ENCODE measurements at places on chromosomes 2 and 18. TPM values are rescaled to one million over a fixed set of nuclear protein-coding genes. Genes with fewer than 3 reads are reported as not detected.

- peak; percentile 12 for DNase-seq
Measured at GRCh38 chr18:77524909-77525308, 275.3 kb downstream of the GALR1 start.

- DNase-seq = peak; percentile 29
Measured at GRCh38 chr18:59229701-59230443, 9.9 kb downstream of the GRP start.

The SERPINB4 gene
- not detected for total RNA-seq

- DNase-seq = no peak
Measured at GRCh38 chr2:144364944-144365738, 154.8 kb downstream of the ZEB2 start.

The ME2 gene
- total RNA-seq = 111 TPM

DNA sequence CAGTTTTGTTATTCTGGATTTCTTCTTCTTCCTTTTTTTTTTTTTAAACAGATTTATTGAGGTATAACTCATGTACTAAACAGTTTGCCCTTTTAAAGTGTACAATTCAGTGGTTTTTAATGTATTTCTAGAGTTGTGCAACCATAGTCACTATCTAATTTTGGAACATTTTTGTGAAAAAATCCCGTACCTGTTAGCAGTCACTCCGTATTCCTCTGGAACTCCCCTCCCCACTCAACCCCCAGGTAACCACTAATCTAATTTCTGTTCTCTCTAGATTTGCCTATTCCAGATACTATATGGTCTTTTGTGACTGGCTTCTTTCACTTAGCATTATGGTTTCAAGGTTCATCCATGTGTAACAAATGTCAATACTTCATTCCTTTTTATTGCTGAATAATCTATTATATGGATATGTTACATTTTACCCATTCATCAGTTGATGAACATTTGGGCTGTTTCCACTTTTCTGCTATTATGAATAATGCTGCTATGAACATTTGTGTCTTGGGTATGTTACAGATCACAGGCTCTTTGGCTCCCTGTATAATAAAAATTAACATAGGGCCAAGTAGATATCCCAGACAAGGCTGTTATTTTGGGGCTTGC lies 21.9 kb downstream of the EHBP1 start:
- DNase-seq = no peak

GRCh38 chr2:168712053-168712452 lies 90.4 kb upstream of the NOSTRIN start:
- no peak for DNase-seq

The ALLC gene
- total RNA-seq = not detected

DNA sequence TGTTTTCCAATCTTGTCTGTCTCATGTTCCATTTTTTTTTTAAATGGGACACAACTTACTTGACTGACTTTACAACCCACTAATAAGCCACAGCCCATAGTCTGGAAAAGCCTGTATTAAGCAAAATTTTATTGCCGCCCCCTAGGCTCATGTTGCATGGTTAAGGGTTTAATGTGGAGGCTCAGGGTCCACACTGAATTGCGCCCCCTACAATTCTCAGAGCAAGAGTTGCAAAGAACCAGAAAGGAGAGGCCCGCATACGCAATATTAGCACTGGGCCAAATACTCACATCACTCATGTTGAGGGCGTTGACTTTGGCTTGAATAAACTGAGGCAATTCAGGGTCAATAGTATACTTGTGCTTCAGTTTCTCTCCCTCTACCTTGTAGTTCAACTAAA lies 65.5 kb downstream of the NEB start:
- DNase-seq = no peak

The FHOD3 gene
- not detected for total RNA-seq

The CACNB4 gene
- total RNA-seq = 0.48 TPM

- DNase-seq = no peak
Measured at GRCh38 chr2:29628862-29629261, 292.5 kb downstream of the ALK start.

- no peak for DNase-seq
Measured at GRCh38 chr2:59833941-59834340, 719.5 kb downstream of the BCL11A start.

- DNase-seq = no peak
Measured at GRCh38 chr2:118853651-118854291, 6.3 kb upstream of the EN1 start.

GRCh38 chr18:24990671-24991134 lies 361.3 kb downstream of the ZNF521 start:
- DNase-seq = no peak

The DSG3 gene
- total RNA-seq = not detected
